Aorta (tissue), 5 donors: ENCODE measurements at places on chromosomes 3 and 15. TPM values are rescaled to one million over a fixed set of nuclear protein-coding genes. Genes with fewer than 3 reads are reported as not detected.
A peak's percentile ranks its signal among the peaks of the same experiment; 100 is the strongest.

LRRIQ4 gene
- not detected for total RNA-seq

ERC2 gene
- 0.55 TPM for total RNA-seq

ACSBG1 gene
- not detected for total RNA-seq

SELENOK gene
- total RNA-seq, result 44.0 TPM

LEKR1 gene
- 1.3 TPM for total RNA-seq

CELSR3 gene
- total RNA-seq, result 0.91 TPM

CIP2A gene
- total RNA-seq, result 4.5 TPM

GPR156 gene
- total RNA-seq, result 0.42 TPM

SLC24A5 gene
- not detected for total RNA-seq

TM4SF18 gene
- total RNA-seq, result 9.0 TPM

PEX11A gene
- 7.7 TPM for total RNA-seq

CGGBP1 gene
- 65.8 TPM for total RNA-seq

C15orf39 gene
- total RNA-seq, result 26.8 TPM

GRCh38 chr15:75727031-75727531 lies 14.4 kb upstream of the CSPG4 start:
- DNase-seq, result peak; percentile 69

DNA sequence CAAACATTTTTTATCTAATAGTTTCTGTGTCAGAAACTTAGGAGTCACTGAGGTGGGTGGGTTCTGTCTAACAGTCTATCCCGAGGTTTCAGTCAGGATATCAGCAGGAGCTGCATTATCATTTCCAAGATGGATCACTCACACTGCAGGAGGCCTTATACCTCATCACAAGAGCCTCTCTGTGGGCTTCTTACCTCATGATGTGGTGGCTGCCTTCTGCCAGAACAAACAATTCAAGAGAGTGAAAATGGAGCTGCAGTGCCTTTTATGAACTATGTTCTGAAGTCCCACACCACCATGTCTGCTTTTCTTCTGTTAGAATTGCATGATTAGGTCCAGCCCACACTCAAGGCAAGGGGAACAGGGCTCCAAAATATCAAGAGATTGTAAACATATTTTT lies 27.9 kb downstream of the RFX7 start:
- no peak for DNase-seq

- no peak for DNase-seq
These were observed 71.1 kb upstream of the CCNL1 start for GRCh38 chr3:157231071-157231470.

DNA sequence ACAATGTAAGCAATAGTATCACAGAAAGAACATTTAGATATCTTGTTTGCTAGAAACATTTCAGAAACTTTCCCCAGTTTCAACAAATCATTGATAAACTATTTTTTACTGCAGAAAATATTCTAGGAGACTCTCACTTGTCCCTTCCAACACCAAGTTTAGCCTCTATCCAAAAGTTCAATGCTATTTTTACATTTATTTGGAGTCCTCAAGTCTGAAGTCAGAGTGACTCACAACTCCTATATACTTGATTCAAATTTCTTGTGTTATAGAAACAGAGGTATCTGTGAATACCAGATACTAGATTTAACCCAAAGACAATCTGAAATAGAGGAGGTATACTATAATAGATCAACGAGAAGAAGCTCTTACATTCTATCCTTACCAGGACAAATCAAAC lies 49.6 kb downstream of the RFX7 start:
- no peak for DNase-seq

DNA sequence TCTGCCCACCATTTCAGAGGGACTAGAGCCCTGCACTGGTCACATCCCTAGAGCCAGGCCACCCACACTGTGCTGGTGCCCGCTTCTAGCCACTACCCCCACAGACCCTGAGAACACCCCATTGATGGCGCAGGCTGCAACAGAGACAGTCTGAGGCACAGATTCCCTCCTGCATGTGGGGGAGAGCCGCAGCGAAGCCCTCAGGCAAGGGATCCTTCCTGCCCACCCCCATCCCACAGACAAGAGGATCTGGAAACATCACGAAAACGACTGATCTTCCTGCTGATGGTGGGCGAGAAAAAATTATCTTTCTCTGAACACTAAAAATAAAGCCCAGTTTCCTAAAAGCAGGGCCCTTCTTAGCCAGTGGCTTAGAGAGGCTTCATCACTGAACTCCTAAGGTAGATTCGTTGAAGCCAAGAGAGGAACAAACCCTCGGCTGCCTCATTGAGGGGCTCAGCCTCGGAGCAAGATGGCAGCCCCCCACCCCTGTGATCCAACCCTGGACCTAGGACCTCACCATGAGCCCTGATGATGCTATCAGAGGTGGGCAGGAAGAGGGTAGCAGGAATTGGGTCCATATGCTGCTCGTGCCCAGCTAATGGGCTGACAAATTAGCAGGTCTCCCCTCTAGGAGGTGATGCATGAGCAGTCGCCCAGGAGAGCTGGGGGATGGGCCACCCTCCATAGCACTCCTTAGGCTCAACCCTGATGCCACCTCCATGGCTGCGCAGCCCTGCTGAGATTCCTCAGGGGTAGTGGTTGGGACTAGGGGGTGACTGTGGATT lies 54.5 kb downstream of the CACNA2D2 start:
- DNase-seq, result no peak

DNA sequence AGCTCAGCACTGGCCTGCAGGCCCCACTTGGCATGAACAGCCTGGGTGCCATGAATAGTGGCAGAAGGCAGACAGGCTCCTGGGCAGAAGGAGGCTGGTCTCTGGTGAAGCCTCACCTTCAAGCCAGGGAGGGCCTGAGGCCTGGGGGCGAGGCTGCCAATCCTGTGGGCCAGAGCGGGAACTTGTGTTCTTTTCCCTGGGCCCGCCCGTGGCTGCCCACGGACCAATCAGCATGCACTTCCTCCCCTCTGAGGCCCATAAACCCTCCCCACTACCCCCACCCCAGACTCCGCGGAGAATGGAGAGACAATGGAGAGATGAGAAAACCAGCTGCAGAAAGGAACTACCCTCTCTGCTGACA lies 283.8 kb upstream of the ROBO1 start:
- DNase-seq, result no peak

GRCh38 chr3:12180218-12180617 lies 21.5 kb upstream of the TIMP4 start:
- peak; percentile 91 for DNase-seq

DNA sequence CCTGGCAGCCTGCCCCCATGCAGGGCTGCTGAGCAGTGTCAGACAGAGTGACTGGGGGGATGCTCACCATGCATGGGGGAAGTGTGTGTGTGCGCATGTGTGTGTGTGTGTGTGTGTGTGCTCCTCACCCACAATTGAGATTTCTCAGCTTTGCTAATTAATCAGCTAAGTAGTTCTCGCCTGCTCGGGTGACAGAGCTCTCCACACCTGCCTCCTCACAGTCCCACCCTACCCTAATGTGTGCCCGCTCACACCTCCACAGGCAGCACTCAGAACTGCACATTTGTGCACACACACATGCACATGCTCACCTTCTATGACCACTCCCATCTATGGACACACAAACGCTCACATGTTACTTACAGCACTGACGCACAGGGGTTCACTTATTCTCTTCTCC lies 37.3 kb downstream of the CACNA2D2 start:
- DNase-seq, result no peak

DNA sequence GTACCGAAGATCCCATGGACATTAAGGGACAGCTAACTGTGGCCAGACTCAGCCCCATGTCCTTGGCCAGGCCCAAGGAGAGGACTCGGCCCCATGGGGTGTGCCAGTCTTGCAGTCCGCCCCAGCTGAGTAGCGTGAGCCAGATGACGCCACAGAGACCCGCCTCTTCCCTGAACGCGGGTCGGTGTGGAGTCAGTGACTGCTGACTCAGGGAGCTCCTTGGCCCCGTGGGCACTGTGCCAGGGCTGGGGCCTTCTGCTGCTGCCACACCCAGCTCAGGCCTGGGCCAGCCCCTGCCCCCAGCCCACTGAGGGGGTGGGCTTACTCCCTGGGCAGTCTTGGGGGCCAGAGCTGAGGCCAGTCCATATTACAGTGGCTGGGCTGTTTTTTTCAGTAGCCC lies 52.8 kb downstream of the PLXNA1 start:
- DNase-seq, result peak; percentile 90

DNA sequence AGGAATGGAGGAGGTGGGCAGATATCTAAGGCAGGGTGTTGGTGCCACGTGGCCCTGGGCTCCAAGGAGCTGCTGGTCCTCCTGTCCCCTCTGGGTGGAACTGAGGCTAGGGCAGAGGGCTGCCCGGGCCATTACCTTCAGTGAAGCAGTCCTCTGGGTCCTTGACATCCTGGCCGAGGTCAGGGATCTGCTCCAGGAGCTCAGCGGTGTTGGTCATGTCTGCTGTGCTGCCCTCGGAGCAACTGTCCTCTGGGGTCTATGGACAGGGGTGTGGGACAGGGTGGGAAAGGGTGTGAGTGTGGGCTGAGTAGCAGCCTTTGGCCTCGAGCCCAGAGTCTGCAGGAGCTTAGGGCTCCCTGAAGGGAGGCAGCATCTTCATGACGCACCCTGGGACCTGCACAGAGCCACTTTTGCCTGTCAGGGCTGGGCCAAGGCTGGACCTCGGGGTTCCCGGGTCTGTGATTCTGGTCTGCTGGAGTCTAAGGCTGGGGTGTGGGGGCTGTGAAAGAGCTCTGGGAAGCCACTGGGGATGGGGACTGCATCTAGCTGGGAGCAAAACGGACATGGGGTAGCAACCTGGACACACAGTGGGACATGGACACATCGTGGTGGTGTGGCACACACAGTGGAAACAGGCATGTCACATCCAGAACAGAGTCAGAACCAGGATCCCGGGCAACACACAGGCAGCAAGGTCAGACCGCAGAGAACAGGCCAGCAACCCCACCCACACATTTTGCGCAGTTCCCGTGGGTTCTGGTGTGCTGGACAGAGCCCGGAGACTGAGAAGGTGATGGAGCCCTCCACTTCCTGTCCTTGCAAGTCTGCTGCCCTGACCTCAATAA lies 72.7 kb downstream of the SCN5A start:
- no peak for DNase-seq

DNA sequence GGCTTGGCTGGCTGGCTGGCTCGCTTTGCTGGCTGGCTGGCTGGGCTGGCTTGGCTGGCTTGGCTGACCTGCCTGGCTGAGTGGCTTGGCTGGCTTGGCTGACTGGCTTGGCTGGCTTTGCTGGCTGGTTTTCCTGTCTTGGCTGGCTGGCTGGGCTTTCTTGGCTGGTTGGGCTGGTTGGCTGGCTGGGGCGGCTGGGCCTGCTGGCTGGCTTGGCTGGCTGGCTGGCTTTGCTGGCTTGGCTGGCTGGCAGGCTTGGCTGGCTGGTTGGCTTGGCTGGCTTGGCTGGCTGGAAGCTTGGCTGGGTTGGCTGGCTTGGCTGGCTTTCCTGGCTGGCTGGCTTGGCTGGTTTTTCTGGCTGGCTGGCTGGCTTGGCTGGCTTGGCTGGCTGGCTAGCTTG lies 435.6 kb downstream of the GOLGA6L6 start:
- peak; percentile 75 for DNase-seq

DNA sequence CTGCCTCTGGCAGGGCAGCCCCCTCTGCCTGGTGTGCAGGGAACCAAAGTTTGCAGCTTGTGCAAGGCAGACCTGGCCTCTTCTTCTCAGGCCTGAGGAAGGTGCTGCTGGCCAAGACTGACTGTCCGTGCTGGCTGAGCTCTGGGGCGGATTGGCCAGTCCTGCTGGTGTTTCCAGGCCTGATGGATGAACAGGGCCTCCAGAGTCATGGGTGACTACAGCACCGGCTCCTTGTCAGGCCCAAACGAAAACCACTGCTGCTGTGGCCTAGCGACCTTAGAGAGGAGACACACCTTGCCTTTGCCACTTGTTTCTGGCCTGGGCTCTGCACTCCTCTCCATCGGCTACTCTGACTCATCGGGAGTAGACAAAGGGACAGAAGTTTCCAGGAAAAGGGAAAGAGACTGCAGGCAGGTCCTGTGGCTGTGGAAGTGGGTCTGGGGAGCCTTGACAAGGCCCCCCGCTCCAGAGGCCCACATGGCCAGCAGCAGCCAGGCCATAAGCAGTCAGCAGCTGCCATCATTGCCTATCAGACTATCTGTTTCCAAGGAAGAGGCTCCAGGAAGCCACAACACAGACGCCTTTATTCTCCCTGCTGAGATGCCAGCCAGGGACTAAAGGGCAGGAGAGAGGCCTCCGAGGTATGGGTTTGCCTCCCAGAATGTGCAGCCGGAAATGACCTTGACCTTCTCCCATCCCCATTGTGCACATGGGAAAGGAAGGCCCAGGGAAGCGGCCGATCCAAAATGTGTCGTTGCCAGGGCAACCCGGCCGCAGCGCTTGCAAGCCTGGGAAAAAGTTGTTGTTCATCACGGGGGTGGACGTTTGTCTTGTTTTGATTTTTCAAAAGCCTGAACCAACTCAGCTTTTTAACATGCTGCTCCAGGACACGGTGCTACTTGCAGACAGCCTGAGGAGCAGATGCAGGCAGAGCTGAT lies 160.5 kb downstream of the CHSY1 start:
- DNase-seq, result peak; percentile 84

GRCh38 chr15:74240897-74241614 lies 4.9 kb downstream of the CCDC33 start:
- no peak for DNase-seq

GRCh38 chr3:132006605-132007204 lies 28.1 kb downstream of the CPNE4 start:
- DNase-seq, result peak; percentile 45

DNA sequence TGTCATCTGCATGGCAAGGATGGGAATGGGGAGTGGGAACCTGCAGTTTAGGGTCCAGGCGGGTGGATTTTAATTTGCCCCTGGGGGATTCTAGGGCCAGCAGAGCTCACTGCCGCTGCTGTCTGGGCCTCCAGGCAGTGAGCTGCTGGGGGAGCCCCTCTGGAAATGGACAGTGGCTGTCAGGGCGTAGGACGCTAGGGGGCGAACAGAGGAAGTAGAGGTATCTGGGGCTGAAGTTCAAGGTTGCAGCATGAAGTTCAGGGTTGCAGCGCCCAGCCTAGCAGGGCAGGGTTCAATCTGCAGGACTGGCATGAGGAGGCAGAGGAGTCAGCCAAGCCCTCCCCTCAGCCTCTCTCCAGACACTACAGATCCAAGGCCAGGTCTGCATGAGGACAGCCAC lies 49.5 kb downstream of the APBA2 start:
- DNase-seq, result peak; percentile 36

- no peak for DNase-seq
These were observed 158.5 kb upstream of the TPM1 start for GRCh38 chr15:62883938-62884479.

- no peak for DNase-seq
These were observed 50.0 kb upstream of the ADPGK start for GRCh38 chr15:72833561-72833960.

- DNase-seq, result no peak
These were observed 26.2 kb upstream of the HACD2 start for GRCh38 chr3:123611082-123611481.

GRCh38 chr15:31799715-31800321 lies 230.5 kb upstream of the CHRNA7 start:
- DNase-seq, result no peak

DNA sequence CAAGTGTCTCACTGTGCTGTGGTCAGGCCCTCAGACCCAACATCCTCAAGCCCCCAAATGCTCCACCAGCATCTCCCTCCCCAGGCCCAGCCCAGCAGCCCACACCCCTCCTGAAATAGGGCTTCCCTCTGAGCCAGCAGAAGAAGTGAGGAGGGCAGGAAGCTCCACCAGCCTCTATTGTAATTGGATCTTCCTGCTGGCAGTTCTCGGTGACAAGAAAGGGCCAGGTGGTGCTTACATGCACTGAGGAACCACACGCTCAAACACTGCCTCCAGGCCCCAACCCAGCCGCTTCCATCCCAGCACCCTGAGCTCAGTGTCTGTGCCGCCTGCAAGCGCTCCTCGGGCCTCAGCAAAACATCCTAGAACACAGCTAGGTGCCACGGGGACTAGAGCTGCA lies 96.7 kb downstream of the ATP10A start:
- DNase-seq, result no peak

- DNase-seq, result no peak
These were observed 77.6 kb downstream of the ST8SIA2 start for GRCh38 chr15:92471288-92471687.

GRCh38 chr3:118978393-118978758 lies 56.3 kb downstream of the IGSF11 start:
- no peak for DNase-seq
